ENCODE measurements at places on chromosomes 6 and 20.

DNA sequence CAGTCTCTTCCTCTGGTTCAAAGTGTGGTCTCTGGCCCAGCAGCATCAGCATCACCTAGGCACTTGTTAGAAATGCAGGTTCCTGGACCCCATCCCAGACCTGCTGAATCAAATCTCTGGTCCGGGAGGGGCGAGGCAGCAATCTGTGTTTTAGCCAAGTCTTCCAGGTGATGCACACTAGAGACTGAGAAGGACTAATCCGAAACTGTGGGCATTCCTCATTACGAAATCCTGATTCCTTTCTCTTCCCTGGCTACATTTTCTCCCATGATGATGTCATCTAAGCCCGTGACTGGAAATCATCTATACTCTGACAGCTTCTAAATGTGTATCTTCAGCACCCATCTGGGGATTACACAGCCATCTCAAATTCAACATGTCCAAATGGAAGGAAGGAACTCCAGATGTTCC is 39.7 kb upstream of the PRND start:
- DNase-seq, result no peak

- DNase-seq, result no peak
Observed at GRCh38 chr6:39055661-39056060, 7.1 kb downstream of the GLP1R start.

GRCh38 chr20:46108435-46108841 is 9.7 kb upstream of the CD40 start:
- DNase-seq, result no peak

DNA sequence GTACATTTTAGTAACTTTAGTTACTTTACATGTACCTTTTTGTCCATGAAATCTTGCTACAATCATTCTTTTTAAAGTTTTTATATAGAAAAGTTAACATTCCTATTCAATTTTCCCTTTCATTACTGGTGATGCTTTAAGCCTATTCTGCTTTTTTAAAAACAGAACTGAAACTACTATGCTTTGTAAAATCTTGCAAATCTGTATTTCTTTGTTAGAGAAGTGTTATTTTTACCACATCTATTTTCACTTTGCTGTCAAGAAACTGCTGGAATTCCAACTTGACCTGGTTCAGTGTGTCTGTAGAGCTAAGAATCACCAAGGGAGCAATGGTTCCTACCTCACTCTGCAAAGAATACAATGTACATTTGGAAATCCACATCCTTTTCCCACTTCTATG is 21.8 kb upstream of the SAMD5 start:
- no peak for DNase-seq
